ENCODE measurements at places on chromosomes 7 and 10.

DNA sequence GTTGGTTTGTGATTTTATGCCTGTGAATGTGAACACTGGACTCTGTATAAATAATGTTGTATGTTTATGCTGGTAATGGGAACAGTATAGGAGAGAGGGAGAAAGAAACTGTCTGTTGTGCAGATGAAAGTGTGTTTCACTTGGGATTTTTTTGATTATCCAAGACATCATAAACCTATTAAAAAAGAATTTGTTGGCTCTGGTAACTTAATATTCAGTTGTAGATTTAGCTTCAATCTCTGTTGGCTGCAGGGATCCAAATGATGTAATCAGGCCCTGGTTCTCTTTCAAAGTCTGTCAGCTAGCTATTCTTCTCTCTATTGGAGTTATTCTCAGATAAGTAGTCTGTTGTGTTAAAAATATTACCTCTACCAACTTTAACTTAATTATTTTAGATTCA lies 168.8 kb upstream of the RHOBTB1 start:
- DNase-seq: no peak

GRCh38 chr10:24467136-24467535 lies 256.6 kb downstream of the ARHGAP21 start:
- no peak for DNase-seq

- no peak for DNase-seq
These were observed 5.3 kb upstream of the CLIP2 start for GRCh38 chr7:74283858-74284447.

DNA sequence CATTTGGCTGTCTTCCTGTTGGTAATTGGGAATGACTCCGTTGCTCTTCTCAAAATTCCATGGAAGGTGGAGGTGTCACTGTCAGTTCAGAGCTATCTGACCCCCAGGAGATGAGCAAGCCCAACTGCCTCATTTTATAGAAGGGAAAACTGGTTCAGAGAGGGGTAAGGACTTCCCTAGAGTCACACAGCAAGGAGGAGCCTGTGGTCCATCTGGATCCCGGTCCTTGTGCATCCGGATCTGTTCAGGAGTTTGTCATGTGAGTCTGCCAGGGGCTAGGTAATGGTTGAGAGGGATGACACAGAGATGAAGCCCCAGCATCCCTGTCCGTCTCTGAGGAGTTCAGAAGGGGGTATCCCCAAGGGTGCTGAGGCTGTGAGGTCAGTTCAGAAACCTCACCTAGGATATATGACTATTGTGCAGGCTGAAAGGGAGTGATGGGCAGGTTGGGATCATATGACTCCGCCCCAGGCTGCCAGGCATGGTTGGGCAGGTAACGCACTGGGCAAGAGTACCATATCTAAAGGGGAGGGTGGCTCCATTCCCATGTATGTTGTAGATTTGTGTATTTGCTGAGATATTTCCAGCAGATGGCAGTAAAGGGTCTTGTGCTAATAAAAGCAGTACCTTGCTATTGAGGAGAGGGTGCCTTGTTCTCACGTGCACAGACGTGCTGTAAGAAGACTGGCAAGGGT lies 16.0 kb upstream of the SLC29A3 start:
- peak; percentile 22 for DNase-seq

- DNase-seq: no peak
These were observed 4.6 kb downstream of the CCDC136 start for GRCh38 chr7:128796327-128796726.

- no peak for DNase-seq
These were observed 3.6 kb upstream of the GPR146 start for GRCh38 chr7:1040790-1041189.

- no peak for DNase-seq
These were observed 93.0 kb upstream of the SORCS3 start for GRCh38 chr10:104548090-104548489.

- no peak for DNase-seq
These were observed 44.4 kb upstream of the KLF6 start for GRCh38 chr10:3829156-3830050.
